ENCODE measurements at places on chromosomes 4 and X.

DNA sequence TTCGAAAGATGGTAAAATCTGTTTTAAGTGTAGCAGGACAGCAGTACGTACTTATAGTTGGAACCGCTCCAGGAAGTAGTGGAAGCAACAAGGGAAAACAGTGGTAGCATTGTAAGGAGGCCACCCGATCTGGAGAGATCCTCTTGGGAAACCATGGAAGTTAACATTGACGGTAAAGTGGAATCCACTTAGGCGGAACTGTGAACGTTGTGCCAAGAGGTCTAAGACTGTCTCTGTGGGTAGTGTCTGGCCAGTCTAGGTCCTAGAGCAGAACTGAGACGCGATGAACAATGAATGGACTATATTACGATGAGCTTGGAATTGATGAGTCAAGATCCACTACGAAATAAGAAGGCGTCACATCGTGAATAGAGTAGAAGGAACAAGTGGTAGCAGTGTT, 124.0 kb downstream of the TENM3 start:
- no peak for DNase-seq

GRCh38 chr4:141403782-141404181, 183.1 kb downstream of the ZNF330 start:
- no peak for DNase-seq

DNA sequence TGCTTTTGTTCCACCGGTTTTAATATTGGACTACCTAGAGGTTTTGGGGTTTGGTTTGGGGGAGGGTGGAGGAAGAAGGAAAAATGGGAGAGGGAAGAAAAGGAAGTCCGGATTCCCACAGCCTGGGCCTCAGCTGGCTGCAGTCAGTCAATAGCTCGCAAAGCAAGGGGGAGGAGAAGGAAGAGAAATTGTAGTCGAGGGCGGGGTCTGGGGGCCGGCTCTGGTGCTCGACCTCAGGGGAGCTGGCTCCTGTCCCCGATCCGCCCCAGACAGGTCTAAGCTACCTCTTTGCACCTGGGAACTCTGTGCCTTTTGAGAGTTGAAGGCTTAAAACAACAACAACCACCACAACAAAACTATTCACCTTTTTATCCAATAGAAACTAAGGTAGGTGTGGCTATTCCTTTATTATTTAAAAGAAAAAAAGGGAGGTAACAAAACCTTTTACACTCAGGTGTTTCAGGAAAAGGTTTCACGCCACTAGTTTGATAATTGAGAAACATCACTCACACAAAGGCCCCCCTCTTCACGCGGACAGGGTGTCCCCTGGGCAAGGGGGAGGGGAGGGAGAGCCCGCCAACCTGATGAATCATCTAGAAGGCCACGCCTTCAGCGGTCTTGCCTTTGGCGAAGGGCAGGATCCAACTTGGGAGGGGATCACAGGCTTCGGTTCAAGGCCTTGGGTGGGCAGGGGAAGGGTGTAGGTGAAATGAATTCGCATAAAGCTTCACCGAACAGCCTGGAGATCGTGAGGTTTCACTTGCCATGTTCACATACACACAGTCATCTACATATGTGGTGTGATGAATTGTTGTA, 1.6 kb upstream of the LNX1 start:
- peak; percentile 77 for DNase-seq

DNA sequence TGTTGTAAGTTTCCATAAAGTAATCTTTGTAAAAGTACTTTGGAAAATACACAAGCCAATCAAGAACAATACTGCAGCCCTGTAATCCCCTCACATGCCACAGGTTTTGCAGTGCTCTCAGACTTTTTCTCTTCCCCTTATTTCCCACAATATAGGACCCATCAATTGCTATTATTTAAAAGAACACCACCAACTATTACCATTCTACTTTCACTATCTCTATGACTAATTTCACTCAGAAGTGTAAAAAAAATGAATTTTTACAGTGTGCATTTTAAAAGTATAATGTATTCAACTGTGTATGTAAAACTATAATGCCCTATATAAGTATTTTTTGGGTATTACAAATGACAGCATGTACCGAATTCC, 1.7 kb downstream of the ATP8A1 start:
- DNase-seq: no peak

- DNase-seq: no peak
These were observed 268.8 kb downstream of the BCOR start for GRCh38 chrX:39828971-39829370.

GRCh38 chr4:187362937-187363857, 632.4 kb upstream of the ZFP42 start:
- DNase-seq: no peak

- peak; percentile 47 for DNase-seq
These were observed 83.8 kb upstream of the C1QTNF7 start for GRCh38 chr4:15344041-15344440.

- DNase-seq: no peak
These were observed 408.2 kb downstream of the SMARCA1 start for GRCh38 chrX:129115104-129115503.

- DNase-seq: no peak
These were observed 88.2 kb downstream of the SORBS2 start for GRCh38 chr4:185723631-185724260.

GRCh38 chr4:75557696-75558095, 1.8 kb downstream of the ODAPH start:
- DNase-seq: no peak

DNA sequence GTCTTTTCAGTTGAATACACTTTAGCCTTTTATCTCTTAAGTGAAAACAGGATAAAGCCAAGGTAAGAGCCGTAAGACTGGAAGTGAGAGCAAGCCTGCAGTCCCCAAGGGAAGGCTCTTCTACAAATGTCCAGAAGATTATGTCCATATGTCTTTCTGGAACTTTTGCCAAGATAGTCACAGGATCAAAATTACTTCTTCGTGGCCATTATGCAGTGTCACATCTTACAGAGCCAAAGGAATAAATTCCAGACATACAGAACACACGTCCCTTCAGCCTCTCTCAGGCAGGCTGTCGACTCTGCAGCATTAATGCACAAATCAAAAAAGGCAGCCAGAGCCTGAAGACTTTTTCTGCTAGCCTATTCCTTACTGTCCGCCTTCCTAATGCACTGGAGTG, 10.9 kb upstream of the GATB start:
- DNase-seq: peak; percentile 39

- peak; percentile 44 for DNase-seq
These were observed 19.1 kb downstream of the FGFRL1 start for GRCh38 chr4:1030559-1030958.

DNA sequence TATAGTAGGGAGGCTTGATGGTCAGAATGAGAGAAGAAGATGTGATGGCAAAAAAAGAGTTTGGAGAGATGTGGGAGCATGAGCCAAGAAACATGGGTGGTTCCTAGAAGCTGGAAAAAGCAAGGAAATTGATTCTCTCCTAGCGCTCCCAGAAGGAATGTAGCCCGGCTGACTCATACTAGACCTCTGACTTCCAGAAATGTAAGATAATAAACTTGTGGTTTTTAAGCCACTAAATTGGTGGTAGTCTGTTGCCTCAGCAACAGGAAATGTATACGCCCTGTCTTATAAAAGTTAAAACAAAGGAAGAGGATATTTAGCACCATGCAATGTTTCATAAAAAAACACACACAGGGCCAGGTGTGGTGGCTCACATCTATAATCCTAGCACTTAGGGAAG, 182.7 kb upstream of the PCDH7 start:
- peak; percentile 53 for DNase-seq

- DNase-seq: peak; percentile 7
These were observed 11.1 kb downstream of the USP26 start for GRCh38 chrX:133085785-133086184.

GRCh38 chr4:180635281-180635680, 1607.9 kb upstream of the TENM3 start:
- DNase-seq: no peak

DNA sequence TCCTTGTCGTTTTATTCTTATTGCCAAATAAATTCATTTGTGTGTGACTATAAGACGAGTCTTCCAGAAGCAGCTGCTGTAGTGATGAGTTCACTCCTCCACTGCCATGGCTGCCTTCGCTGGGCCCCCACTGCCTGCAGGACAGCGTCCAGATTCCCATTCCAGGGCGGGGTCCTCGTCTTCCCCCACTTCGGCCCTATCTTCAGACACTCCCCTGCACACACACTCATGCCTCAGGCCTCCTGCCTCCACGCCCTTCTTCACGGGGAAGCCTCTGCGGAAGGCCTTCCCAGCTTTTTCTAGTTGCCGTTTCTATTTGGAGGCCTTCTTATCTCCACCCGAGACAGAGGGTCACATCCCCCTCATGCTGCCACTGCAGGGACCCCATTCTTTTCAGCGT, 80.4 kb downstream of the SHROOM2 start:
- no peak for DNase-seq

- no peak for DNase-seq
These were observed 148.2 kb upstream of the NOCT start for GRCh38 chr4:138867404-138867803.

DNA sequence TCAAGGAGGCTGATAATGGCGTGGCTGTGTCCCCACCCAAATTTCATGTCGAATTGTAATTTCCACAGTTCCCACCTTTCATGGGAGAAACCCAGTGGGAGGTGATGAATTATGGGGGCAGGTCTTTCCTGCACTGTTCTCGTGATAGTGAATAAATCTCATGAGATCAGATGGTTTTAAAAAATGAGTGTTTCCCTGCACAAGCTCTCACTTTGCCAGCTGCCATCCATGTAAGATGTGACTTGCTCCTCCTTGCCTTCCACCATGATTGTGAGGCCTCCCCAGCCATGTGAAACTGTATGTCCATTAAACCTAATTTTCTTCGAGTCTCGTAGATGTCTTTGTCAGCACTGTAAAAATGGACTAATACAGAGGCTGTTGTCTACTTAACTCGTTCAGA, 488.3 kb downstream of the SPRY1 start:
- no peak for DNase-seq

GRCh38 chr4:172009446-172010230, 196.4 kb downstream of the GALNTL6 start:
- DNase-seq: no peak

GRCh38 chr4:16765546-16765945, 132.9 kb downstream of the LDB2 start:
- no peak for DNase-seq

- DNase-seq: no peak
These were observed 204.7 kb downstream of the SPRY1 start for GRCh38 chr4:123600987-123601904.

DNA sequence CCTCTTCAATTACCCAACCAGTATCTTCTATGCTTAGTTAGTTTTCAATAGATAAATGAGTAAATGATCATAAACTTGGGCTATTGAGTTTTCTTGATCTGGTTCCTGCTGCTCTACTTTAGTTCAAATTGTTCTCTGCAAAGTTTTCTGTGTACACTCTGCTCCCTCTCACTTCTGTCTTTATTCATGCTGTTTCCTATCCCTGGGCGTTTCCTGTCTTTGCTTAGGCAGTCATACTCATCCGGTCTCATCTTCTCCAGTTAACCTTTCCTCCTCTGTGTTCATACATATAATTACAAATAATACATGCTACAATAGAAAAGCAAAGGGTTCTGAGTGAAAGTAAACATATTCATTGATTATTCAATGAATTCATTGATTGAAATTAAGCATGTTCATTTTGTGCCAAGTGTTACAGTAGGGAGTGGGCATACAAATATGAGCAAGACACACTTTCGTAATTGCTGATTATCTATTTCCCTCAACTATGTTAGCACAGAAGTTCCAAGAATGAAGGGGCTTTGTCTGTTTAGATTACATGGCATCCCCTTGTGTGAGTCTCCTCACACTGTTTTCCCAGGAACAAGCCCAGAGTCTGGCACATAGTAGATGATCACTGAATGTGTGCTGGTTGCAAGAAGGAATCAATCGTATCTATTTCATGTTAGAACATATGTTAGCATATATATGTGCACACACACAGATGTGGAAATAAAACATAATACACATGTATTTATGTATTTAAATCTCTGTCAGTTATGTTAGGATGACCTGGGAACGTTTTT, 1.1 kb downstream of the RAB39B start:
- no peak for DNase-seq

GRCh38 chr4:83285055-83285407, 433 bp upstream of the COQ2 start:
- DNase-seq: peak; percentile 72

DNA sequence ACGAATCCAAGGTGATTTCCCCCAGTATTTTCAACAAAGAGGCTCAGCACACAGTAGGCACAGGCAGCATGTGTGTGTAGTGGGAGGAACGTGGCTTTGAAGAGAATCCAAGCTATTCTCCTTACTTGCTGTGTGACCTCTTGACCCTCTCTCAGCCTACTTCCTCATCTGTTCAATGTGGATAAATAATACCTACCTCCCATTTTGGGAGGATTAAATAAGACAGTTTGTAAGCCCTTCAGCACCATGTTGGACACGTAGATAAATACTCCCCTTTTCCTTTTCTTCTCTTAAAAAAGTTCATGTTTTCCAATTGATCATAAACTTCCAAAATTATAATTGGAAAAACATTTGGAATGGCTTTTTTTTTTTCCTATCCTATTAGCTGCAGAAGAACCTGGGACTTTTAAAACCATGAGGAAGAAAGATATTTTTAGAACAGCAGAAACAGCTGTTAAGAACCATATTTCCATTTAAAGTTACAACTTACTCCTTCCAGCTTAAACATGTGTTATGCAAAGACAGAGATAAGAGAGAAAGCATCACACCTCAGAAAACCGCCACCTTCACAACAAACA, 56.1 kb upstream of the TMEM131L start:
- DNase-seq: no peak

DNA sequence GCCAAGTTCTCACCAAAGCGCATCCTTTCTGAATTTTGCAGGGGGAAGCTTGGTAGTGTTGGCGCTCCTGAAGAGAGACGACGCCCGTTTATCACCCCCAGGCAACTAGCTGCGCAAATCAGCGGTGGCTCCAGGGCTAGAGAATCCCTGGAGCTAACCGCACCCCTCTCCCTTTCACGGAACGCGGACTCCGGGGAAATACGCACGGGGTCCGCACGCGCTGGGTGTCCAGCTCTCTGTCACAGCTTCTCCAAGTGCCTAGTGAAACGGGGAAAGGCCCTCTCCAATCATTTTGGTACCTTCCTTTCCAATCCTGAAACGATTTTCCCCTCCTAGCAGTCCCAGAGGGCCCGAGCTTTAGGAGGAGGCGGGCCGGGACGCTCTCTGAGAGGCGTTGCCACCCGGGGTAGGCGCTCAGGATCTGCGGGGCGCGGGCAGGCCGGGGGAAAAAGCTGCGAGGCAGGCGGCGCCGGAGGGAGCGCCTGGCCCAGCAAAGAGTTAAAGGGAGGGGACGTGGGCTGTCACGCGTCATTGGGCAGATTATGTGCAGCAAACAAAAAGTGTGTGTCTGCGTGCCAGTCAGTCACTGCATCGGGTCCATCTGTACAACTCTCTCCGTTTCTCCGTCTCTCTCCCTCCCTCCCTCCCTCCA, at the start of gene PRDM8:
Gene PRDM8 (plus strand): TSS at position 582 of the 652 bp plus-strand sequence. CDS start 2,578 bp downstream, outside the sequence.
- DNase-seq: no peak

DNA sequence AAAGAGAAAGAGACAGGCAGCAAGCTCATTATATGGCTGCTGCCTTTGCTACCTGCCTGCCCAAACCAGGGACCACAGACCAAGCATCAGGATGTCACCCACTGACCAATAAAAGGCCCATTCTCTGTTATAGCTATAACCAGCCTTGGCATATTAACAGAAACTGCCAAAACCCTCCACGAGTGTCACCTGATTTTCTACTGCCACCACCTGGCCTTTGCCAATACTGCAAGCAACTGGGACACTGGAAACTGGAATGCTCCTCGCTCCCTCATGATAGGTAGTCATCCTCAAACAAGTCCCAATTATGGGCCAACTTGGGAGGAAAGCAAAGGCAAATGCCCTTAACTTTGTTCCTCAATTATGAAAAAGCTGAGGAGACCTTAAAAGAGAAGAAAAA, 76.0 kb downstream of the SPIN4 start:
- DNase-seq: peak; percentile 4

All from stomach (tissue), 19 donors.